Right ventricle myocardium superior (tissue), 1 donor: ENCODE measurements at places on chromosomes 12 and 14. TPM values are rescaled to one million over a fixed set of nuclear protein-coding genes. Genes with fewer than 3 reads are reported as not detected.

DNA sequence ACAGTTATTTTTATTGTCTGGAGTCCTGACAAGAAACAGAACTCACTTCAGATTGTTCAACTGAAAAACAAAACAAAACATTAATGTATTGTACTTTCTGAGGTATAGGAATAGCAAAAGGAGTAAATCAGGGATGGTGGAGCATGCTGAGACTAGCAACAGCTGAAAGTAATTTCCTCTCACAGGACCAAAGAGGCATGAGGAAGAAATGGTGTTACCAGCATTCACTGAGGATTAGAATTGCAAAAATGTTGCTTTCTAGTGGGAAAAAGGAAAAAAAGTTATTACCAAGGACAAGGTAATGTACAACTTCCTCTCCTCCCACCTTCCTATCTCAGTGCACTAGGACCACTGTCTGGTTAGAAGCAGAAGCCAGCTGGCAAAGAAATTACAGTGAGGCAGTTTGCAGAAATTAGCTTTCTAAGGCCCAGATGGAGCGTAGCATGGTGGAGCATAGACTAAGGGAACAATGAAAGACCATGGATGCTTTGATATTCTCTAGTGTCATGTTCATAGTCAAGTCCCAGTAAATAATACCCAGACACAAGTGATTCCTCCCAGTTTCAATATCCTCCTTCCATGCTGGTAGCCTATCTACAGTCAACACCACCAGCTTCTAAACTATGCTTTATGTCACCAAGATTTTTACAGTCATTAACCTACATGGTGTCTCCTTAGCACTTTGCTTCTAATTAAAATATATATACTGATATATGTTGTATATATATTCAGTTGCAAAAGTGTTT, 133.7 kb upstream of the DCN start:
- DNase-seq = no peak

GRCh38 chr14:102532204-102532658, 22.7 kb upstream of the ANKRD9 start:
- DNase-seq = no peak

DNA sequence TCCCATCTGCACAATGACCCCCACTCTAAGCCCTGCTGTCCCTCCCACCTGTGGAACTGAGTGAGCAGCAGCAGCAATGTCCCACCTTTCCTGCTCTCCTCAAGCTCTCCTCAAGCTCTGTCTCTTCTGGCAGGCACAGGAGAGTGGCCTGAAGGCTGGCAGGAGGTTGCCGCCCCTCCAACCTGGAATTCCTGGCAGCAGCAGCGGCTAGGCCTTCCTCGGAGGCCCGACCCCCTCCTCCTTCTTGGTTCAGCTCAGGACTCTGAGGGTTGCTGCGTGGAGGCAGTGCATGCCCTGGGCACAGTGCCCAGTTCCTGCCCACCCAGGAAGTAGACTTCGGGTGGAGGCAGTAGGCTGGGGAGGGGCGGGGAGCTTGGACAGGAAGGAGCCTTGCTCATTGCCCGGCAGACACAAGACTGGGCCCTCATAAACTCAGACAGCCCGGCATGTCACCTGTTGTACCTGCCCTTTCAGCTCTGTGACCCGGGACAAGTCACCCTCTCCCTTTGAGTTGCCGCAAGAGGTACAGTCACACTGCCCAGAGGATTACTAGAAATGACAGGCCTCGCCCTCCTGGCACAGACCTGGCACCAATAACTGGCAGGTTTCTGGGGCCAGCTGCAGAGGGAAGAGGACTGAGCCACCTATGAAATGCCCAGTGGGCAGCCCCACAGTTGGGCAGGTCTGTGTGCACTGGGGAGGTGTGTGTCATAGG, 2.1 kb upstream of the SERPINA1 start:
- DNase-seq = peak; percentile 85

DNA sequence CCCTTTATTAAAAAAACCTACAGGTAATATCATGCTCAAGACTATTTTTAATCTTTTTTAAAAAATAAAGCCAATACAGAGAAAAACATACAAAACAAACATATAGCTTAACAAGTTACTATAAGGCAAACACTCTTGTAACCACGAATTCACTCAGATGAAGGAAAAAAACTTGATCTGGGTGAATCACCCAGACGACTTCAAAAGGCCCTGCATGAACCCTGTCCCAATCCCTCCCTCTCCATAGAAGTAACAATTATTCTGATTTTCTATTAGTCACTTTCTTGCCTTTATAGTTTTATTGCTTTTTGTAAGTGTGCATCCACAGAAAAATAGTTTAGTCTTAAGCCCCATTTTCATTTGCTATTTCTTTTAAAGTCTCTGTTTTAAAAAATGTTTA, 72.6 kb downstream of the LRP6 start:
- DNase-seq = no peak

GRCh38 chr12:15446807-15447206, 124.5 kb downstream of the PTPRO start:
- DNase-seq = no peak

DNA sequence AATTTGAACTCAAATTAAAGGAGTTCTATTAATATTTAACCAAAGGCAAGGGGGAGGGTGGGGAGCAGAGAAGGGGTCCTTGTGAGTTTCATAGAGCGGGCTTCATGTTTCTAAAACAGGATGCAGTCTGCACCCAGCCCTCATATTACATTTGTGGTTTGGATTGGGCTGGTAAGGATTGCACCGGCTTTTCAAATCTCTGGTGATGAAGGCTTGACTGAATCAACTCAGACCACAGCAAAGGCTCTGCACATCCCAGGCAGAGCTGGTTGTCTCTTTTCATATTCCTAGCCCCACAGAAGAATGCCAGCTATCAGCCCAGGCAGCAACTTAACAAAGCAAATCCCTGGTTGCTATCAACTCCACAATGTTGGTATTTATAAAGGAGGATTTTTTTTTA, 1221.4 kb downstream of the VRK1 start:
- no peak for DNase-seq

Gene TTC9
- total RNA-seq = 0.91 TPM

Gene MYF6
- not detected for total RNA-seq
